ENCODE measurements at places on chromosomes 12 and 14. TPM values are rescaled to one million over a fixed set of nuclear protein-coding genes. Genes with fewer than 3 reads are reported as not detected.

Gene NOVA1
- 12.7 TPM for total RNA-seq

Gene MMP19
- 2.6 TPM for total RNA-seq

Gene OR4K13
- total RNA-seq = not detected

GRCh38 chr12:24550609-24551008 is 398.3 kb downstream of the BCAT1 start:
- DNase-seq = no peak

All from H1 (cell line).